ENCODE measurements at places on chromosomes 7 and 10.

- no peak for DNase-seq
These were observed 70.5 kb upstream of the FOXP2 start for GRCh38 chr7:114343949-114344708.

GRCh38 chr7:36280840-36281812, 108.5 kb upstream of the ANLN start:
- peak; percentile 39 for DNase-seq

DNA sequence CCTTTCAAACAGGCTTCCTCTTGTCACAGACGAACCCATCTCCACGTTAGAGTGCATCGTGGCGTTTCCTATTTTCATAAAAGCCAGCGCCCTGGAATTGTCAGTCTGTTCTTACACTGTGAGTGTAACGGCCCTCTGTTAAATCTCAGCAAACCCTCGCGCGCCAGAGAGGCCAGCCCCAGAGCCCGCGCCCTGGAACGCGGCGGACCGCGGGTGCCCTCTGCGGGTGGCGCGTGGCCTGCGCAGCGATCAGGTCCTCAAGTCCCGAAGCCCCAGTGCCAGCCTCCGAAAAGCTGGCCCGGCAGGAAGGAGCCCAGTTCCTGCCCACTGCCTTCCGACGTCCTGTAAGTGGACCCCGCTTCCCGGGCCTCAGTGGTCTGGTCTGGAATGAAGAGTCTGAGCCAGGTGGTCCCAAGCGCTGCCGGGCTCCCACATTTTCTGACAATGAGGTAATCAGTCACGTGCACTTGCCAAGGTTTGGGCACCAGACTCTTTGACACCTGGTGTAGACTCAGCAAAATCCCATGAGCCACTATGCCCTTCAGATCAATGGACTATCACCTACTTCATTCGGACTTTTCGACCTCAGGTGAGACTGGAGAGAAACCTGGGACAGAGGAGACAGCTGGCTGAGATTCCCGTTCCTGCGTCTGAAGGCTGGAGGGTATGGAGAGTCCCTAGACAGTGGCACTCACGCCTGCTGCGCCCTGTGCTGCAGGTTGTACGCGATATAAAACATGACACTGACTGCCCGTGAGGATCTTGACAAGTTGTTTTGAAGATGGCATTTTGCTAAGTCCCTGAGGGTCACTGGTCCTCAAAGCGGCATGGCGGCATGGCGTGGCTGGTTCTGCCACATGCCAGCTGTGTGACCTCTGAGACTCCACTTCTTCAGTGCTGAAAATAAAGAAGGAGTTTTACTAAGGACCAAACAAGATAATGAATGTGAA, 109.4 kb upstream of the LANCL2 start:
- DNase-seq, result peak; percentile 66

DNA sequence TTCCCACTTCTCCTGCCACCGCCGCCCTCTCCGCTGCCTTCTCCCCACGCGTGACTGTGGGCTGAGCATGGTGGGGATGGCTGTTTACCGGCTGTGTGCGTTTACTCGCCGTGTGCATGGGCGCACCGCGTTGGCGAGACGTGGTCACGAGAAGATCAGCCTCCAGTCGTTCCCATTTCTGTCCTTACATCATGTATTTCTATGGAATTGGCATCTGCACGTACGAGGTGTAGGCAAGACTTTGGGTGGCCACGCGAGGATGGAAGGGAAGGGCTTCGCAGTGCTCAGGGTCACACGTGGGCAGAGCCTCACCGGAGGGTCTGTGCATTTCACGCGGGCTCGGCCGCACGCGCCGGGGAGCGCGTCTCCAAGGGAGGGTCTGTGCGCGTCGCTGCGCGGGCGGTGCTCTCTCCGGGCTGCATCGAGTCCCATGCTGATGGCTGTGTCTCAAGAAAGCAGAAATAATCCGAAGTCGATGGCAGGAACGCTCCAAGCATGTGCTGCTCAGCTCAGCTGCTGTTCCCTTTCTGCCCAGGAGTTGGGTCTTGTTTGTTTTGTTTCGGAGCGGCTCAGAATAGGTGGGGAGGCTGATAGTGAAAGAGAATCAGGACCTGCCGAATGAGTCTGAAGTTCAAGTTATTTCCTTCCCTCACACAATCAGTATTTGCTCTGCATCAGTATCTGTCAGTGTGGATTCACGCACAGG, 973 bp downstream of the CAMK1D start:
- DNase-seq, result no peak

- DNase-seq, result no peak
These were observed 19.2 kb downstream of the HIF1AN start for GRCh38 chr10:100554902-100555301.

- DNase-seq, result no peak
These were observed 111.5 kb downstream of the COL26A1 start for GRCh38 chr7:101474178-101474577.

GRCh38 chr7:139854803-139855497, 25.9 kb downstream of the TBXAS1 start:
- DNase-seq, result no peak
